ENCODE measurements at places on chromosomes 2 and 18. TPM values are rescaled to one million over a fixed set of nuclear protein-coding genes. Genes with fewer than 3 reads are reported as not detected.

GRCh38 chr18:64287926-64288325, 139.0 kb upstream of the LINC00305 start:
- no peak for DNase-seq

DNA sequence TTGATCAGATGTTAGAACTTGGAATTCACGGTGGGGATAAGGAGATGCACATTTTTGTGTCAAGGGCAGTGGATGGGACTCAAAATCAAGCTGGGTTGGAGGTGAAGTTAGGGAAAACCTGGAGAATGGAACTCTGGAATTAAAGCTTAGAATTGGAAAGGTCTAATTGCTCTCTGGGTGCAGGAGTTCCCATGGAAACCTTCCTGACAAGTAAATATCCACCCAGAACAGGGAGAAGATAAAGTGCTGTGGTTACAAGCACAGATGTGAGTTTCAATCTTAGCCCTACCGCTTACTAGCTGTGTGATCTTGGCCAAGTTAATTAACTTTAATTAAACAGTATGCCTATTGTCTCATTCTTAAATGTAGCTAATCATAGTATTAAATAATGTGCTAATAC, 71.3 kb upstream of the TCF7L1 start:
- no peak for DNase-seq

GRCh38 chr2:126749537-126749936, 93.6 kb downstream of the GYPC start:
- no peak for DNase-seq

- no peak for DNase-seq
Observed at GRCh38 chr2:173451118-173451517, 96.4 kb downstream of the CDCA7 start.

- no peak for DNase-seq
Observed at GRCh38 chr2:159154366-159154765, 132.1 kb downstream of the WDSUB1 start.

PHOSPHO2 gene
- 13.2 TPM for polyA plus RNA-seq

GRCh38 chr2:136226903-136227302, 109.0 kb upstream of the CXCR4 start:
- DNase-seq: no peak

CRIM1 gene
- polyA plus RNA-seq: 85.2 TPM

GALM gene
- 61.4 TPM for polyA plus RNA-seq

- DNase-seq: no peak
Observed at GRCh38 chr2:199458009-199458805, 468 bp upstream of the SATB2 start.

ZNF519 gene
- polyA plus RNA-seq: 15.9 TPM

DNA sequence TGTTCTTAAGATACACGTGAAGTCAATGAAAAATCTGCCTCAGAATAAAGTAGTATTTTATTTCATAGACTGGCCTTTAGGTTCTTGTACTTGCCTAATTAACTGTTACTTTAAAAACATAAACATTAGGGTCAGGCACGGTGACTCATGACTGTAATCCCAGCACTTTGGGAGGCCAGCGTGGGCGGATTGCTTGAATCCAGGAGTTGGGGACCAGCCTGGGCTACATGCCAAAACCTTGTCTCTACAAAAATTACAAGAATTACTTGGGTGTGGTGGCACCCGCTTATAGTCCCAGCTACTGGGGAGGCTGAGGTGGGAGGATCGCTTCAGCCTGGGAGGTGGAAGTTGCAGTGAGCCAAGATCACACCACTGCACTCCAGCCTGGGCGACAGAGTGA, 16.0 kb upstream of the SNORC start:
- no peak for DNase-seq

- no peak for DNase-seq
Observed at GRCh38 chr2:195392446-195393336, 264.3 kb upstream of the SLC39A10 start.

HJURP gene
- 24.3 TPM for polyA plus RNA-seq

GRCh38 chr2:165239230-165239629, at the start of gene SCN2A:
Gene SCN2A, plus strand, starts transcription at chr2:165239414. Its CDS starts 56,410 bp downstream, at chr2:165295824.
- peak; percentile 15 for DNase-seq

DNA sequence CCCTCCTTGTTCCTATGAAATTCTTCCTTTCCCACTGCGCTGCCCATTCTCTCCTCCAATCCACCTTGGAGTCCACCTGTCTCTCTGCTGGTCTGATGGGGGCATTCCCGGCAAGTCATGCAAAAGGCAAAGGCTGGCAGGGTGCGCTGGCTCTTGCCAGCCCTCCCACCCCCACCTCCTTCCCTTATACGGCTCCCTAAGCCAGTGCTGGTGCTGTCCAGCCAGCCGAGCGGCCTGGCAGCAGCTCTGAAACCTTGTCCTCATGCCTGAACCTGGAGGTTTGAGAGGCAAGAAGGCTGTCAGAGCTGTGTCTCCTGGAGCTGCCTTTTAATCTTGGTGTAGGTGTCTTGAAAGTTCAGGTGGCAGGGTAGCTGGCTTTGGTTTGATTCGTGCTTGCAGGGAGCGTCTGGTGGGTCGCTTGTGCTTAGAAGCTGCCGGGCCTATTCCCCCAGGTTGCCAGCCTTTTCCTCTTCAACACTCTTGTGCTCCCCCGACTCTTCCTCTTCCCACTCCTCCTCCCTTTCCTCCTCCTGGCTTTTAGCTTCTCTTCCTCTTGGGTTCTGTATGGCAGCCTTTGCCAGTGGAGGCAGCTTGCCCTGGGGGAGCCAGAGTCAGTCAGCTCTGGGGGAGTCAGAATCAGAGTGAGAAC, 748 bp downstream of the LIPG start:
- no peak for DNase-seq

CABLES1 gene
- polyA plus RNA-seq: 10.6 TPM

- peak; percentile 82 for DNase-seq
Observed at GRCh38 chr18:5868218-5868854, 27.0 kb downstream of the TMEM200C start.

DNA sequence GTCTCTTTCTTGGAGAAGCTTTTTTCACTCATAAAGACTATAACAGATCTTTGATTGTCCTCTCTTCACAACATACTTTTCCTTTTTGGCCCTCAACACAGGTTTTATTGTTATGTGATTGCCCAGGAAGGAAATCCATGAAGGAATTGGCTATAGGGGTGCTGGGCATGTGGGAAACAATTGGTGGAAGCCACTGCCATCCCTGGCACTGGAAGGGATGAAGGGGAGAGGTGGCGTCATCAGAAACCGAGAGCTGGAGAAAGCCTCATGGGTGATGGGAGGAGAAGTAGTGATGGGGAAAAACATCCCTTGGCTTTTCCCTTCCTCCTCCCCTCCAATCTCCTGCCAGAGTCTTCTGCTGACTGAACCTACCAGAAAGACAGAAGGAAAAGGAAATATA, 106.2 kb downstream of the SPOPL start:
- DNase-seq: no peak

DNA sequence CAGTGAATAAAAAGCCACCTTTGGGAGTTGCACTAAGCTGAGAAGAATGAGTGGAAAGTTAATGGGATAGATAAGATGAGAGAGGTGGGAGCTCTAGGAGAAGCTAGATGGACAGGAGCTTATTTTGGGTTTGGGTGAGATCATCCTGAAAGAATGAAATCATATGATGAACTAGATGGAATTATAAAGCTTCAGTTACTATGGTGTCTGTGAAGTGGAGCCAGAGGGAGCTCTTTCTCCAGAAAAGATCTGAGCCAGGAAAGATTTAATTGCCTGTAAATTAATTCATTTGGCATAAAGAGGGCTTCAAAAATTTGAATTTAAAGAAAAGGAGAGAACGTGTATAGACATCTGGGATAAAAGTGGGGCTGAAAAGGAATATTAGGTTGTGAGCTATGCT, 10.3 kb downstream of the DNAH6 start:
- no peak for DNase-seq

DNA sequence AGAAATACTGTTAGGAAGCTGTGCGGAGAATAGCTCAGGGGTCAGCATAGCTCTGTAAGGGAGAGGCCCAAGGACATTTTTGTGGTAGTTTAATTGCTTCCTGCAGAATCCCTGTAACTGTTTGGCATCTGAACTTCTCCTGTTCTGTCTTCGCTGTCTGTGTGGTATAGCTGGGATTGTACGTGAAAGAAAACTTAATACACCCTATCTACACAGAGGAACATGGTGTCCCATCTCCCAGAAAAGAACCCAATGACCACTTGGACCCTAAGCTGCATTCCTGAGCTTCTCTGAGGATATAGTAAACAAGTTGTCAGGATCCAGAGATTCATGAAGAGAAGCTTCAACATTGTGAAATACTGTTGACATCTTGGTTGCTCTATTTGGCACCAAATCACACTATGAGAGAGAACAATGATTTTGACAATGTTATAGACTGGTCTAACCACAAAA, 81.3 kb downstream of the CDC42EP3 start:
- no peak for DNase-seq

GRCh38 chr2:240713071-240713927, 21.6 kb downstream of the AQP12A start:
- DNase-seq: no peak

GRCh38 chr2:129757366-129757914, 222.0 kb upstream of the RAB6C start:
- no peak for DNase-seq

REG3A gene
- polyA plus RNA-seq: not detected

- no peak for DNase-seq
Observed at GRCh38 chr2:12452185-12452584, 264.6 kb upstream of the TRIB2 start.

DNA sequence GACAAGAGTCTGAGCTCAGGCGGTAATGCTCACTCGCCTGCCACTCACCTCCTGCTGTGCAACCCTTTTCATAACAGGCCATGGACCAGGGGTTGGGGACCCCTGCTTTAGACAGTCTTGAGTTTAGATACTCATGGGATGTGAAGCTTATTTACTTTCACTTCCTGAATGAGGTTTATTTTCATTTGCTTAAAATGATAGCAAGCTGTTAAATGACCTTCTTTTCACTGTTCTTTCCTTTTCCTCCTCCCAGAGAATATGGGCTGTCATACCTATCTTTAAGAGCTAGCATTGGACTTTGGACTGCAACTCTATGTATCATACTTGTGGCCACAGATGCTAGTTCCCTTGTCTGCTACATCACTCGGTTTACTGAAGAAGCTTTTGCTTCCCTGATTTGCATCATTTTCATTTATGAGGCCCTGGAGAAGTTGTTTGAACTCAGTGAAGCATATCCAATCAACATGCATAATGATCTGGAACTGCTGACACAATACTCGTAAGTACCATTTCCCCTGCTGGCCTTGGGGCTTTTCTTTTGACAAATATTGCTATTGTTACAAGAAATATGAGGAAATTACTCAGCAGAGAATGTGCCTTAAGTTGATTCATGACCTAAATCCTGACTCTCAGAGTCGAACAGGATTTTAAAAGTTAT, 168.5 kb downstream of the DPP4 start:
- DNase-seq: no peak

GRCh38 chr2:231241755-231242507, 43.5 kb downstream of the ARMC9 start:
- no peak for DNase-seq

ZNF892 gene
- polyA plus RNA-seq: 4.7 TPM

GRCh38 chr2:150482111-150482510, 5.4 kb downstream of the RND3 start:
- DNase-seq: no peak

DNA sequence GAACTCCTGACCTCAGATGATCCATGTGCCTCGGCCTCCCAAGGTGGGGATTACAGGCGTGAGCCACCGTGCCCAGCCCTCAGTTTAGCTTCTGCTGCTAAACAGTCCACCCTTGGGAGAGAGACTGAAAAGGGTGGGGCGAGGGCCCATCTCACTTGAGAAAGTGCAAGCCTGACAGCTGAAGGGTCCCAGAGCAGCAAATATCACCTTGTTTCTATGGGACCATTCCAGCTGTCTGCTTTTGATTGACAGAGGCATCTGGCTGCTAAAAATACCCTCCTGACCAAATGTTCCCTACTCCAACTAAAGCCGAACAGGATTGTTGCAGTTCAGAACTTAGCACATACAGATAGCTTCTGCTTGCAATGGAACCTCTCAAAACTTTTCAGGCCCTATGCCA, 436 bp upstream of the SMYD1 start:
- DNase-seq: no peak

DNA sequence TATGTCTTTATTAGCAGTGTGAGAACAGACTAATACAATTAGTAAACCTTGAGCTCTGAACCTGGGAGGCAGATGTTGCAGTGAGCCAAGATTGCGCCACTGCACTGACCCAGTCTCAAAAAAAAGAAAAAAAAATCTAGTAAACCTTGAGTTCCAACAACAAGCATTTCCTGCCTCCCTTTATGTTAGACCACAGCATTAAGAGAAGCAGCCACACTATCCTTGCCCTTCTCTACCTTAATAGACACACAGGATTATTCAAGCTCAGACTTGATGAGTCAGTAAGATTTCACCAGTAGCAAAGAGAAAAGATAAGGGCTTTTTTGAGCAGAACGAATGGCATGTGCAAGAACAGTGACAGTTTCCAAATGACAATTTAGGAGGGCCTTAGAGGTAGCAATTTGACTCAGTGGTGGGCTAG, 18.0 kb upstream of the GLS start:
- DNase-seq: no peak

DNA sequence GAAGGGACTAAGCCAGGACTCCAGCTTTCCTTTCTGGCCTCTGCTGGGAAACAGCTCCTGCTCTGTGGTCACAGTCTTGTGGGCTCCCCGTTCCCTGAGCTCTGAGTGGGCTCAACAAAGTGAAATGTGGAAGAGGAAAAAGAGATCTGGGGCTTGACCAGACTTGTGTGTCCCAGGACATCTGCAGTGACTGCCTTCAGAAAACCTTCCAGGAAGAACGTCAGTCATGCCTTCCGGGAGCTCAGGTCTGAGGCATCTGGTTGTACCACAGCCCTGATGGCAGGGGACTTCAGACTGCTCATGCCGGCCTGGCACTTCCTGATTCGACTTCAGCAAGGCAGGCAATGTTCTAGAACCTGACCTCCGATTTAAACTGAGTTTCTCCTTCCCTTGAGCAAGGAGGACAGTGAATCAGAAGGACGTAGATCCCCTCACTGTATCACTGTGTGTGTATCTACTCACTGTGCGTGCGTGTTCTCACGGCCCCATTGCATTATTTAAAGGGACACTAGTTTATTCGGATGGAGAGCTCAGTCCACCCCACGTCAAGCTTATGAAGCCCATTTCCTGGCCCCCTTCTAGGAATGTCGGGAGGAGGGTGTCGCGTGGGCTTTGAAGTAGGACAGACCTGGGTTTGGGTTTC, 548 bp upstream of the FBLN7 start:
- DNase-seq: no peak

LYPD1 gene
- polyA plus RNA-seq: 93.8 TPM

CCT7 gene
- polyA plus RNA-seq: 170 TPM

CYP27C1 gene
- polyA plus RNA-seq: 10.5 TPM

- DNase-seq: no peak
Observed at GRCh38 chr18:5630900-5631413, 87.2 kb upstream of the EPB41L3 start.

IL18R1 gene
- 2.5 TPM for polyA plus RNA-seq

- DNase-seq: no peak
Observed at GRCh38 chr2:200471324-200471848, 38.5 kb downstream of the KCTD18 start.

EVX2 gene
- polyA plus RNA-seq: not detected

GRCh38 chr2:60512641-60513040, 40.8 kb downstream of the BCL11A start:
- no peak for DNase-seq

CXCR4 gene
- 55.8 TPM for polyA plus RNA-seq
